CD4-positive, alpha-beta memory T cell (primary cell): ENCODE measurements at places on chromosomes 7 and 10. TPM values are rescaled to one million over a fixed set of nuclear protein-coding genes. Genes with fewer than 3 reads are reported as not detected.

Gene VSTM2A
- total RNA-seq: not detected

DNA sequence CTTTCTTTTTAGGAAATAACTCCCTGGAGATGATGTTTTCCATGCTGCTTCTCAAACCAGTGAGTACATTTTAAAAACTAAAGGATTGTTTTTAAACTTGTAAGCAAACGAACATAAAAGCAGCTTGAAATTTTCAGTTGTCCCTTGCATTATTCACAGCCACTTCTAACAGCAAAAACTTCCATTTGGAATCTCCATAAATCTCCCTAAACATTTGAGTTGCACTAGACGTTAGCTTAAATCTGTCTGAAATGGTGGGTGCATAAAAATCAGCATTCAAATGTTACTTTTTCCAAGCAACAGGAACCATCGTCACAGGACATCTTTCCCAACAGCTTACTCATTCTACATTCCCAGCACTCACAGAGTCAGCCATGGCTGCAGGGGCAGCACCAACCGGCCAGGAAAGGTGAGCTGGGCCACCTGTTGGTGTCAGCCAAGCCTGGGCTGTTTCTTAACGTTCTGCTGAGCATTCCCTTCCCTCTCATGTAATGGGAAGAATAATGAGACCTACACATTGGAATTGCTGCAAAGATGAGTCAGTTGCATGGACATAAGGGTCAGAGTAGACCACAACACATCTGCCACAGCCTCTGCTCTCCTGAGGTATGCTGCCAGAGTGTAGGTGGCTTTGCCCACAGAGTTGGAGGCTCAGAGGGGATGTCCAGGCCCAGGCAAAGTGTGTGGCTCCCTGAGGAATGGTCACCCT lies 163.2 kb downstream of the TNS3 start:
- no peak overlapping the region for H3K27ac ChIP-seq
- DNase-seq: no peak
- no peaks in the 10 kb centered on the region for H3K4me1 ChIP-seq
- H3K36me3 ChIP-seq: no peaks in the 10 kb centered on the region

Gene WNT16
- total RNA-seq: not detected

GRCh38 chr7:120724448-120724847 lies 133.5 kb downstream of the TSPAN12 start:
- H3K27ac ChIP-seq: no peak overlapping the region
- H3K27me3 ChIP-seq: no peaks in the 10 kb centered on the region
- H3K4me3 ChIP-seq: no peak overlapping the region
- H3K36me3 ChIP-seq: no peaks in the 10 kb centered on the region

GRCh38 chr10:130022511-130023299 lies 58.6 kb upstream of the EBF3 start:
- no peaks in the 10 kb centered on the region for H3K4me1 ChIP-seq
- no peaks in the 10 kb centered on the region for H3K27me3 ChIP-seq
- H3K27ac ChIP-seq: no peak overlapping the region
- H3K36me3 ChIP-seq: no peaks in the 10 kb centered on the region
- DNase-seq: no peak

- no peak for DNase-seq
- H3K27me3 ChIP-seq: no peaks in the 10 kb centered on the region
- H3K36me3 ChIP-seq: no peaks in the 10 kb centered on the region
- H3K27ac ChIP-seq: no peak overlapping the region
Observed at GRCh38 chr7:22385326-22385725, 28.4 kb upstream of the RAPGEF5 start.
